ENCODE measurements at places on chromosomes 5 and 9. TPM values are rescaled to one million over a fixed set of nuclear protein-coding genes. Genes with fewer than 3 reads are reported as not detected.

DNA sequence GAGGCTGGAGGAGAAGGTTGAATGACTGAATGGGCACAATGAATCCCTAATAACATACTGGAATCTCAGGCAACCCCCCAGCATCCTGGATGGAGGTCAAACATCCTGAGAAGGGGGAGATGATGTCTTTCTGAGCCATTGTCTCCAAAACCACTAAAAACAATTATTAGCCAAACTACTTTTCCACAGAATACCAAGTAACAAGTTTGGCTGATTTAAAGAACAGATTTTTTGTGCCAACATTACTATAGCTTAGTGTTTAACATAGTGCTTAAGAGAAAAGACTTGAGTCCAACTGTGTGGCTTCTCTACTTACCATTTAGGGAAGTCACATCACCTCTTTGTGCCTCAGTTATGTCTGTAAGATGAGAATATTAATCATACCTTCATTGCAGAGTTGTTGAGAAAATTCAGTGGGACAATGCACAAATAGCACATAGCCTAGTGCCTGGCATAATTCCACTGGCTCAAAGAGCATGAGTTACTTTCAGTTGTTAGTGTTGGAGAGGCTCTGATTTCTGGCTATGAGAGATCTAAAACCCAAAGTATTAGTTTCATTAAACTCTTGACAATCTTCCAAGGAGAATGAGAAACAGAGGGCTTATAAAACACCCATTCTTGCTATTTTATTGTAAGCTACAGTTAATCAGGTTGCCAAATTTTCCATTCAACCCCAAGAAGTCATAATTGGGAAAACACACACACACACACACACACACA is 111.3 kb upstream of the NR3C1 start:
- no peak for DNase-seq

Gene DMRT3
- total RNA-seq = not detected

- peak; percentile 18 for DNase-seq
Observed at GRCh38 chr9:76638001-76638400, 126.2 kb upstream of the PCA3 start.

GRCh38 chr9:1198085-1198484 is 147.9 kb downstream of the DMRT2 start:
- no peak for DNase-seq

Gene EIF4E1B
- not detected for total RNA-seq

DNA sequence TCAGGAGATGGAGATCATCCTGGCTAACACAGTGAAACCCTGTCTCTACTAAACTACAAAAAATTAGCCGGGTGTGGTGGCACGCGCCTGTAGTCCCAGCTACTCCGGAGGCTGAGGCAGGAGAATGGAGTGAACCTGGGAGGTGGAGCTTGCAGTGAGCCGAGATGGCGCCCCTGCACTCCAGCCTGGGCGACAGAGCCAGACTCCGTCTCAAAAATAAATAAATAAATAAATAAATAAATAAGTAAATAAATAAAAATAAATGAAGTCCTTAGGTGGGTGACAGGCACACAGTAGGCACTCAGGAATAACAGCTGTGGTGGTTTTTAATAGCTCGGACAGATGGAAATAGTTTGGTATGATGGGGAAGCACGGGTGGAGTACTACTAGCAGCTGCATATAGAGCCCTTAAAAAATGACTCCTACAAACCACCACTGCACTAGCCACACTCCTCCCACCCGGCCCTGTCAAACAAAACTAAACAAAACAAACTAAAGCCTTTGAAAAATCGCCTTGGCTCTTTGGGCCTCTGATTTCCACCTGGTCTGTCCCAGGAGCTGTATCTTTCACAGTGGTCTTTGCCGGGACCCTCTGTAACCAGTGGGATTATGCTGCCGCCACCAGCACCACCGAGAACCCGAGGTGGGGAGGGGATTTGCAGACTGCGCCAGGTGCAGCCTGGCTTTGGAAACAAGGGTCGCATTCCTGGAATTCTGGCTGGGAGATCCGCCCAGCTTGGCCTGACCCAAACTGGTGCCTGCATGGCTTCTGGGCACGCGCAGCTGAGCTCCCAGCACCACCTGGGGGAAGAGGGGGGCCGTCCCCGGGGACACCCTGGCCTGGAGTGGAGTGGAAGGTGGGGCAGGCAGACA is 5.1 kb upstream of the WDR5 start:
- DNase-seq = no peak

DNA sequence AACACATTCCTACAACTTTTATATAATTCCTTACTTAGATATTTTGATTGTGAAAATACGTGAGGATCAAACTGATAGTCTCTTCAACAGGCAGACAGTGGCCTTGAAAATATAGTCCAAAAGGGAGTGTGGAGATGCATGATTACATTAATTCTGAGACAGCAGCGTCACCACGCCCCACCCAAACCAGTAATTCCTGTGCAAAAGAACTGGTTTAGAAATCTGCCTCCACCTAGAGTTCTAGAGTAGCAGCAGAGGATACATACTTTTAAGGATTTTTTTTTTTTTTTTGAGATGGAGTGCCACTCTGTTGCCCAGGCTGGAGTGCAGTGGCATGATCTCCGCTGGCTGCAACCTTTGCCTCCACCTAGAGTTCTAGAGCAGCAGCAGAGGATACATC is 1.6 kb upstream of the TUT7 start:
- DNase-seq = no peak

- DNase-seq = peak; percentile 59
Observed at GRCh38 chr9:76654575-76654974, 109.7 kb upstream of the PCA3 start.

DNA sequence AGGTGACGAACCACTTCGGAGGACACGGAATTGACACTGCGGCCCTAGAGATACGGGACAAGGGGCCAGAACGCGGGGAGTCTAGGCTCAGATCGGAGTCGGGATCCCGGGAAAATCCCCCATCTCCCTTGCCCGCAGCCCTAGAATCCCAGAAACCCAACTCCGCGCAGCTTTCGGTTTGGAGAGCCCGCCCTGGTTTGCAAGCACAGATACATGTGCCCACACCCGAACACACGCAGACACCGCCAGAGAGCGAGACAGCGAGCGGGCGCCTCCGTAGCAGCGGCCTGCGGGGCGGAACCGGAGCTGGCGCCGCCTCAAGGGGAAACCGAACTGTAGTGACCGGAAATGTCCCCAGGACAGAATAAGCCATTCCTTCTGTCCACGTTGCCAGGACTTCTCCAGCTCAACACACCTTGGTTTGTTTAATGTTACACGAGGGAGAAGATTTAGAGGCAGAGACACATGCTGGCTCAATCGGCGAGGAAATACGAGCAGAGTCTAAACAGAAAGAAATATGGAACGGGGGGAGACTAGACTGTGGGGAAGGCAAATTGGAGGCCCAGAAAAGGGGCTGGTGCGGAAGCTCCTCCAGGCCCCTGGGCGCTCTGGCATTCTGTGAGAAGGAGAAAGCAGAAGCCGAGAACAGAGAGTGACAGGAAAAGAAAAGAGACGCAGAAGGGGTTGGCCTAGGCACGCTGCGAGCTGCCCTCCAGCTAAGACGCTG is 2.9 kb upstream of the PAX5 start:
- DNase-seq = peak; percentile 59

- DNase-seq = peak; percentile 95
Observed at GRCh38 chr9:137482094-137482781, 23.1 kb upstream of the NSMF start.

DNA sequence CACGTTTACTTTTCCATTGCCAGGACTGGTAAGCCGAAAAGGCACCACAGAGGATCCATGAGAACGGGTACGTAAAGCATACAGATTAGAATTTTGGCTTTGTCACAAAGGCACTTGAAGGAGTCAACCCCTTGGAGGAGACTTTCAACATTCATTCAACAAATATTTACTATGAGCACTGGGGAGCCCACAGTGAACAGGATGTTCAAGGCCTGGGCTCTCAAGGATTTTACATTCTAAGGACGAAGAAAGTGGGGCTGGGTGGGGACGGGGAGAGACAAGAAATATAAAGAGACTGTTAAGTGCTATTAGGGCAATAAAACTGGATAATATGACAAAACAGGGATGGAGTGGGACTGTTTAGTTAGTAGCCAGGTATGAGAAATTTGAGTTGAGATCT is 66.0 kb downstream of the KLF4 start:
- no peak for DNase-seq

Gene PCDHB15
- total RNA-seq = 1.6 TPM

DNA sequence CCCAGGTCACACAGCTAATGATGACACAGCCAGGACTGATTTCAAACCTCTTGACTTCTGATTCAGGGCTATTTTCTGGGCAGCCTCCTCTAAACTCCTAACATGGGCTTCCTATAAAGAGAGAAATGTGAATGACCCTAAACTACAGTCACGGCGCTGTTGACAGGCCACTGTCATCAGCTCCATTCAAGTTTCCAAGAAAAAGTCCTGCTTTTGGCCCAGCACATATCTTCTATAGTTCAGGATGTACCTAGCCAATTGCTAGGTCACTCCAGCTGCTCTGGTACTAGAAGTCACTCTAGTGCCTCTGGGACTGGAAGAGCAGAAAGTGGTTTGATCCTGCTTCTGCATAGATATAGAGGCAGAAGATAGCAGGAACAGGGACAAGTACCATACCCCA is 64.9 kb upstream of the TARS1 start:
- no peak for DNase-seq

Gene TYRP1
- 0.68 TPM for total RNA-seq

DNA sequence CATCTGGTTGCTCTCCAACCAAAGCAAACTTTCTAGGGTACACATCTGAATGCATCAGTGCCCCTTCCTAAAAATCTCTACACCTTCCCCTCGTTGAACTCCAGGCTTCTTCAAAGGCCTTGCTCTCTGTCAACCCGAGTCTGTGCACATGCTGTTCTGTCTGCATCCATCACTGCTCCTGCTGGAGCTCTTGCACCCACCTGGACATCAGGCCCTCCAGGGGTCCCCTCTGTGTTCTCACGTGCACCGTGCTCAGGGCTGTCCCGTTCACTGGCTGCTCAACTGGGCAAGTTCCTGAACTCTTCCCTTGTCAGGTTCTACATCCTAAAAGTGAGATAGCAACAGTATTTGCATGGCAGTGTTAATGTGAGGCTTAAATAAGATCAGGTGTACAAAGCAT is 62.7 kb upstream of the ANGPTL2 start:
- no peak for DNase-seq

- no peak for DNase-seq
Observed at GRCh38 chr9:11135851-11136250, 523.0 kb upstream of the PTPRD start.

GRCh38 chr5:25713259-25713658 is 1068.5 kb upstream of the CDH10 start:
- no peak for DNase-seq
